ENCODE measurements at places on chromosomes 4 and X.

- DNase-seq: no peak
These were observed 149.3 kb upstream of the TENM3 start for GRCh38 chr4:182093935-182094334.

GRCh38 chr4:89152972-89153371, 41.6 kb downstream of the TIGD2 start:
- DNase-seq: no peak

GRCh38 chrX:12844319-12844718, 22.6 kb upstream of the TLR7 start:
- DNase-seq: no peak

- DNase-seq: no peak
These were observed 7.6 kb downstream of the SLC25A43 start for GRCh38 chrX:119406776-119407175.

GRCh38 chr4:74362347-74362746, 2.6 kb upstream of the EREG start:
- DNase-seq: no peak

Data from activated CD4-positive, alpha-beta T cell treated with anti-CD3 and anti-CD28 coated beads, Interleukin-2, Interleukin-6, amounts not matched to agents 100 ng/mL and 50 ng/mL, durations not matched to agents 16 hours and 8 hours (primary cell).